ENCODE measurements at places on chromosomes 4 and X.

DNA sequence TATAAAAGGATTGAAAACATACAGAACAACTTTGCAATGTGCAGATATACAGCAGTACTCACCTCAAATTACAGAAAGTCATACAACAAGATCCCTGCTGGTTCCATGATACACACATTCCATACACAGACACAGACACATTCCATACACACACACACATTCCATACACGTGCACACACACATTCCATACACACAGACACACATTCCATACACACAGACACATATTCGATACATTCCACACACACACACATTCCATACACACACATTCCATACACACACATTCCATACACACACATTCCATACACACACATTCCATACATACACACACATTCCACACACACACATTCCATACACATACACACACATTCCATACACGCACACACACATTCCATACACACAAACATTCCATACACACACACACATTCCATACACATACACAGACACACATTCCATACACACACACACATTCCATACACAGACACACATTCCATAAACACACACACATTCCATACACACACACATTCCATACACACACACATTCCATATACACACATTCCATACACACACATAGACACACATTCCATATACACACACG lies 13.7 kb downstream of the LINC00632 start:
- no peak for DNase-seq

DNA sequence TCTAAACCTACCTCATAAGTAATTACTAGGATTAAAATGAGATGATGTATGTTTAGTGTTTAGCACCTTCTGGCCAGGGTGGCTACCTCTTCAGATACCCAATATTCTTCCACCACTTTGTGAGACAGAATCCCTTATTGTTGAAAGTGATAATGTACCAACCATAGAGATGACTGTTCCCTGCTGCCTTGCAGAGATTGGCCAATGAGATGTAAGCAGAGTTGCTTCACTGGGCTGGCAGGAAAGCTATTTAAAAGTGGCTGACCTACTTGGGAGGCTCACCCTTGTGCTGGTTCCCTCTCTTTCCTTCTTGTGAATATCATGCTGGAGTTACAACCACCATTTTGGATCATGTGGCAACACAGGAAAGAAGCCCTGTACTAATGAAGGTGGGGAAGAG lies 58.9 kb downstream of the TMEM154 start:
- no peak for DNase-seq

- no peak for DNase-seq
Observed at GRCh38 chr4:121690001-121690400, 6.8 kb downstream of the ANXA5 start.

GRCh38 chr4:105208561-105208960 lies 61.9 kb downstream of the TET2 start:
- DNase-seq = no peak

DNA sequence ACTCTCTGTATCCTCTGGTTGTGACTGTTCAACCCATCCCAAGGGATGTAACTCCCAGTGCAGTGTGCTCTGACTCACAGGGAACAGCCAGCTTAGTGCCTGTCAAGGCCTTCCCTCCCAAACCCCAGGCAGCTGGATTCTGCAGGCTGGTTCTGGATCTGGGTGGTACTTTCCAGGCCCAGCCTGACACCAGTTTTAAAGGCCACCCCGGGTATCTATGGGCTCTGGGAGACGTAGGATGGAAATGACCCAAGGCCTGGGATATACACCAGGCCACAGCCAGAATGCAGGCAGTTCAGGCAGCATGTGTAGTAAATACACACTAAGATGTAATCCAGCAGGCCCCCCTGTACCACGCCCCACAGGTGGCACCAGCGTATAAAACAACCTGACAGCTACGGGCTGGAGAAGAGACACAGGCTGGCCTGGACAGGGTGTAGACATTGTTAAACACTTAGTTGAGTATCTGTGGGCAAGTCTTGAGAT lies 64.2 kb downstream of the SPINK2 start:
- no peak for DNase-seq

- no peak for DNase-seq
Observed at GRCh38 chrX:38066934-38067333, 60.6 kb downstream of the SYTL5 start.

DNA sequence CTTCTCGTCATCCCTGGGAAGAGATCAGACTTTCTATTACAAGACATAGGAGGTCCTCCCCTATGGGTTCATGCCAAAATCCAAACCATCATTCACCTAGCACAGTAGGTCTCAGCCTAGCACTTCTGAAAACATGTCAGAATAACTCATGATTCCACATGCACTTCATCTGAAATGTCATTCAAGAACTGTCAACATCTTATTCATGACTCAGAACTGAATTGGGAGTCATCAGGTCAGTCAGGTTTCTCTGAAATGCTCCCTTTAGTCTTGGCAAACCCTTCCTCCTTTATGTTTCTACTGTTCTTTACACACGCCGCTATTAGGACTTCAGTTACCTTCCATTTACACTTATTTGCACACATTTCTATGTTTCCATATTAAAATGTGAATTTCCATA lies 67.2 kb downstream of the ANTXR2 start:
- no peak for DNase-seq

DNA sequence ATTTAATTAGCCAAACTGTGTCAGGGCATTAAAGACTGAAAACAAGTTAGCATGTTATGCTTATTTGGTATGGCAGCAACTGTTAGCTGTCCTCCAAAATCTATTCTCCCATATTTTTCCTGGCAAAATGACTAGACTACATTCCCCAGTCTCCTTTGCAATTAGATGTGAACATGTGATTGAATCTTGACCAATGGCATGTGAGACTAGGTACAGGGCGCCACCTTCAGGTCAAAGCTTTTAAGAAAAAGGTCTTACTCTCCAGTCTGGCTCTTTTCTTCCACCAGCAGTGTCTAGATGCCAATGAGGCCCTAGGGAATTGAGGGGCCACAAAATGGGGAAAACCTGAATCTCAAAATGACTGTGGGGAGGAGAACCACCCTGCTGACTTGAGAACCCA lies 408.2 kb downstream of the SMARCA1 start:
- peak; percentile 56 for DNase-seq

- DNase-seq = peak; percentile 98
Observed at GRCh38 chr4:73704314-73705055, 35.9 kb upstream of the CXCL8 start.

- no peak for DNase-seq
Observed at GRCh38 chr4:62394766-62395165, 1194.6 kb downstream of the ADGRL3 start.

DNA sequence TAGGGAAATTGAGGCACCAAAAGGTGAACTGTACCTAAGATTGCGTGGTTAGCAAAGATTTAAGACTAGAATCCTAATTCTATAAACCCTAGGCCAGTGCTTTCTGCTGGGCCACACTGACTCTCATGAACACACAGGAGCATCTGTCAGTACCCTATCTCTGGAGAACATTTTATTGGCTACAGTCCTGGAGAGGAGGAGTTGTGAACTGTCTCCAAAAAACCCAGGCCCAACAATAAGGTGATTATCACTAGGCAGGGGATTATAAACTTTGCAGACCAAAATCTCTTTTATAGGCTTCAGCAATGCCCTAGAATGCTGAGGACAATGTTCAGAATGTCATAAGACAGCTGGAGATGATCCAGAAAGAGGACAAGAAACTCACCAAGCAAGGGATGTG lies 24.1 kb downstream of the OPHN1 start:
- DNase-seq = no peak

- DNase-seq = peak; percentile 18
Observed at GRCh38 chr4:13980317-13981310, 353.1 kb upstream of the BOD1L1 start.

GRCh38 chr4:168622600-168622999 lies 125.7 kb downstream of the PALLD start:
- no peak for DNase-seq

- DNase-seq = peak; percentile 15
Observed at GRCh38 chrX:119194621-119195020, 41.5 kb upstream of the PGRMC1 start.

DNA sequence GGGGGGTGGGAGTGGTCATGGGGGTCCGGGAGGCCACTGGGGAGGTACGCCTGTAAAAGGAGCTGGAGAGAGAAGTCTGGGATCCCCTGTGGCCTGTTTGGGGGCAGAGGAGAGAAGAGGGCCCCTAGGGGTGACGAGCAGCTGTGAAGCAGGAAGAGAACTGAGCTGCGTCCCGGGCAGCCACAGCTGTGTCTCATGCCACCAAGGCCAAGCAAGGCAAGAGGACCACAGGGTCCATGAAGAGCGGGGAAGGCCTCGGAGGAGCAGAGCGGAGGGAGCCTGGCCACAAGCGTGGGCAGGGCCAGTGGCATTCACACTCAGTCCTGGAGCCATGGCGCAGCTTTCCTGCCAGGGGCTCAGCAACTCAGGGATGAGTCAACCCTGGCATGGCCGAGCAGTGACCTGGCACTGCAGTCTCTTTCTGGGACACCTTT lies 13.6 kb upstream of the NAT8L start:
- DNase-seq = peak; percentile 51

- no peak for DNase-seq
Observed at GRCh38 chrX:98203800-98204199, 1320.1 kb downstream of the RPA4 start.

DNA sequence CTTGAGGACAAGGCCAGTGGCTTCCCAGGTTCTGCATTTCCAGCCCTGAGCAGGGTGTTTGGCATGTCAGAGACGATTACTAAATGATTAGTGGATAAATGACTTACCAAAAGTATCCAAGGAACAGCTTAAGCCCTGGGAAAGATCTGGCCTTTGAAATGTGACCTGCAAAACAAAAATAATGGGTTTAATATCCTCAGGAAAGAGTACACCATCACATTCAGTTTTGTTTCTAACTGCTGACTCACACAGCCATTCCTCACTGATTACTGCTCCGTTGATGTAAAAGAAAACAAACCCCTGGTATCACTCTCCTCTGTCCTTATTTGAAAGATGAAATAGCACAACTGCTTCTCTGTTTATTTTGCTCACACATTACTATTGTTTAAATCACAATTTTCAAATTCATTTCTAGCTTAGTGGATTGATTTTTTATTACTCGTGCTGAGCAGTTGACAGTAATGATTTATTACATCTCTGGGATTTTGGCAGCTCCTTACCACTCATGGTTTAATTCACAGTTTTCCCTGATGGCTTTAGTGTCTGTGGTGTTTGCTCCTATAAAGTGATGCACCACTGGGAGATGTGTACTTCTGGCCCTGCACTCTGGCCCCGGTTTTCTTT lies 117.0 kb downstream of the CBLL2 start:
- DNase-seq = no peak

DNA sequence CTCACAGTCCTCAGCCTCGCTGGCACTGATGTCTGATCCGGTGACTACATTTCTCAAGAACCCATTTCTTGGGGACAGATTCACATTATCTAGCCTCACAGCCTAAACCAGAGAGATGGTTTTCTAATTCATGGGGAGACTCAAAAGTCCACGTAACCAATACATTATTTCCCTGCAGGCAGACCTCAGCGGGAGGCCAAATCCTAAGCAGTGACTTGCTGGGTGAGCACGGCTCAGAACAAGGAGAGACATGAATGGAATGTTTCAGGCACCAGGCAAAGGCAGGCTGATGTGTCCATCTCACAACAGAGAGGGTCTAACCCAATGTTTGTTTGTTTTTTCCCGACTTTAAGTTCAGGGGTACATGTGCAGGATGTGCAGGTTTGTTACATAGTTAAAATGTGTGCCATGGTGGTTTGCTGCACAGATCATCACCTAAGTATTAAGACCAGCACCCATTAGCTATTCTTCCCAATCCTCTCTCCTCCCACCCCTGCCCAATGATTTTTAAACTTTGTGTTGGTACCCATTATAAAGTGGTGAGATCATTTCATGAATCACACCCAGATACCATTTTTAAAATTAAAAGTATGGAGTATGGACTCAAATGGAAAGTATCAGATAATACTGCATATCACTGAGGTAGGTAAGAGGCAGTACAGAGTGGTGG lies 53.3 kb downstream of the SCD5 start:
- DNase-seq = no peak

DNA sequence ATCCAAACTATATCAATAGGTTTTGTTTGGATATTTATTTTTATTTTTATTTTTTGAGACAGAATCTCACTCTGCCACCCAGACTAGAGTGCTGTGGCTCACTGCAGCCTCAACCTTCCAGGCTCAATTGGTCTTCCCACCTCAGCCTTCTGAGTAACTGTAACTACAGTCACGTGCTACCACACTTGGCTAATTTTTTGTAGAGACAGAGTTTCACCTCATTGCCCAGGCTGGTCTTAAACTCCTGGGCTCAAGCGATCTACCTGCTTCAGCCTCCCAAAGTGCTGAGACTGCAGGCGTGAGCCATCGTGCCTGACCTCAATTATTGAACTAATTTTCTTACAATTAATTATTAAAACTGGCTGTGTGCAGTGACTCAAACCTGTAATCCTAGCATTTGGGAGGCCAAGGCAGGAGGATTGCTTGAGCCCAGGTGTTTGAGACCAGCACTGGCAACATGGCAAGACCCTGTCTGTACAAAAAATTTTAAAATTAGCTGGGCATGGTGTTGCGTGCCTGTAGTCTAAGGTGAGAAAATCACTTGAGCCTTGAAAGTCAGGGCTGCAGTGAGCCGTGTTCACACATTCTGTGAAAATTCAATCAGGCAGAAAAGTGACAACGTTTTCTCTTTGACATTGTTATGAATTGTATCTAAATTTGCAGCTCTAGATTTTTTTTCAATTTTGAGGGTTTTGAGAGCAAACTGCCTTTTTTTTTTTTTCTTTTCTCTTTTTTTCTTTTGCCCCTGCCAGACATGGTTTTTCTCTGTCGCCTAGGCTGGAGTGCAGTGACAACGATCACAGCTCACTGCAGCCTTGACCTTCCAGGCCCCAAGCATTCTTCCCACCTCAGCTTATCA lies 66.0 kb downstream of the UBE2K start:
- no peak for DNase-seq
